Activated naive CD8-positive, alpha-beta T cell treated with anti-CD3 and anti-CD28 coated beads, Interleukin-2, amount 10 ng/mL, durations not matched to agents 7 days and 5 days (primary cell): ENCODE measurements at places on chromosomes 4 and X. TPM values are rescaled to one million over a fixed set of nuclear protein-coding genes. Genes with fewer than 3 reads are reported as not detected.
A peak's percentile ranks its signal among the peaks of the same experiment; 100 is the strongest.

DNA sequence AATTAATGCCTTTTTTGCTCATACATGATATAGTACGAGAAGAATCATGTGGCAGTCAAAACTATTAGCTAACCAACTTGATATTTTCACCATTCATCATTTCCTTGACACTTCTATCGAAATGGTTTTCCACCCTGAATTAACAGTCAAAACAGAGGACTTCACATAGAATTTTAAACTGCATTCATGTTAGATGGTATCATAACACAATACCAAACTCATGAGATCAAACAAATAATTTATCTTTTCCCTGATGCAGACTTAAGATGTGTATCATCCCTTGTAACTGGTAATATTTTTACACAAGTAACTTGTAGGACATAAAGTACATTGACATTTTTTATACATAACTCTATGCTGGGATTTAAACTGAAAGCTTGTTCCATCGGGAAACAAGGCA, 18.2 kb upstream of the ANTXR2 start:
- no peak for DNase-seq

DNA sequence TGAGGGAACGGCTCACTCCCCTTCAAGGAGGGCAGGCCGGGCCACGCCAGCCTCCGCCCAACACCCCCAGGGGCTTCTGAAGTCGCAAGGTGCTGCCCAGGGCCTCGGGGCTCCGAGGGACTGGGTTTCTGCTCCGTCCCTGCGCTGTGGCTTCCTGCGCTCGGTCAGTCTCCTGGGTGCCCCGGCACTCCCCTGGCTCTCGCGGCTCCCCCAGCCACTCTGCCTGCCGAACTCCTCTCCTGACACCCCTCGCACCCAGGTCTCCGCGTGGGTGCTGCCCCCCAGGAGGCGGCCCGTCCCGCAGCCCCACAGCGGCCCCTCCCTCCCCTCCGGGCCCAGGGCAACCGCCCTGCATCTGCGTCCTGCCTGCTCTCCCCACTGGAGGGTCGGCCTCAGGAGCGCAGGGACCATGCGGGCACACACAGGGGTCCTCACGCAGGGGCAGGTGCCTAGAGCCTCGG, 151.9 kb downstream of the AFAP1 start:
- no peak for DNase-seq

GRCh38 chrX:154409222-154409871, at the start of gene DNASE1L1:
Gene DNASE1L1, minus strand, starts transcription at chrX:154409254. Its CDS starts 3,686 bp downstream, at chrX:154405568.
- peak; percentile 53 for DNase-seq

DNA sequence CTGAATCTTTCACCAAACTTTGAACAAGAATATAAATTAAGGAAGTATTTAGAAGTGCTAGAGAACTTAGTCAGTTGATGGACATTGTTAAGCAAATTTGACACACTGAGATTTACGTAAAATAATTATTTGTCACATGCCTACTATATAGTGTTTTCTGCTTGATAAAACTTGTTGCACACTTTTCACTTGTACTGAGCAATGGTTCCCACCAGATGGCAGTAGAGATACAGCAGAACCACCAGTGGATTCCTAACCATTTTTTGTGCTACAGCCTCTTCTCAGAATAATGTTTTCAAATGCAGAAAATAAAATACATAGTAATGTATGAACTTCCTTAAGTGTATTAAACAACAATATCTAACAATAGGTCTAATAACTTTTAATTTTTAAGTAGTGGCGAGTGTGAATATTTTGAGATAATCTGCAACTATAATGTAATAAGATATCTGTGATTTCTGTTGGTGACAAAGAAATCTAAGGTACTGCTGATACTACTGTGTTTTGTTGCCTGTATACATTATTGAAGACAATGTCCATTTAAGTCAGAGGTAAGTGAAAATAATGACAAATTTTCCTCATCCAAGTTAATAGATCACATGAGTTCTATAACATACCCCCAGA, 81.2 kb downstream of the APOOL start:
- no peak for DNase-seq

DNA sequence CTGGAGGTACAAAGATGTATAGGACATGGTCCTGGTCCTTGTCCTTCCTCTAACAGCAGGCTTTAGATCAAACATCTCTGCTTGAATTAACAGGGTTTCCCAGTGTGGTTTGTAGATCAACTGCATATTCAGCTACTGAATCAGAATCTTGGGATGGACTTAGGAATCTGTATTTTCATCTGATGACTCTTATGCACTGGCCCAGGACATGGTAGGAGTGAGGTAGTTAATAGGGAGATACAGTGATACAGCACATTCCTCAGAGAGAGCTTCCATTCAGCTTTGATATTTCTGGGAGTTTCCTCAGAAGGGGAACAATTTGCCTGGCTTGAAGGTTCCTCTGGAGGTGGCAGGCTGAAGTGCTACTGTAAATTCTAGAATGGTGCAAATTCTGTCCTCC, 203.1 kb downstream of the LARP7 start:
- no peak for DNase-seq

DNA sequence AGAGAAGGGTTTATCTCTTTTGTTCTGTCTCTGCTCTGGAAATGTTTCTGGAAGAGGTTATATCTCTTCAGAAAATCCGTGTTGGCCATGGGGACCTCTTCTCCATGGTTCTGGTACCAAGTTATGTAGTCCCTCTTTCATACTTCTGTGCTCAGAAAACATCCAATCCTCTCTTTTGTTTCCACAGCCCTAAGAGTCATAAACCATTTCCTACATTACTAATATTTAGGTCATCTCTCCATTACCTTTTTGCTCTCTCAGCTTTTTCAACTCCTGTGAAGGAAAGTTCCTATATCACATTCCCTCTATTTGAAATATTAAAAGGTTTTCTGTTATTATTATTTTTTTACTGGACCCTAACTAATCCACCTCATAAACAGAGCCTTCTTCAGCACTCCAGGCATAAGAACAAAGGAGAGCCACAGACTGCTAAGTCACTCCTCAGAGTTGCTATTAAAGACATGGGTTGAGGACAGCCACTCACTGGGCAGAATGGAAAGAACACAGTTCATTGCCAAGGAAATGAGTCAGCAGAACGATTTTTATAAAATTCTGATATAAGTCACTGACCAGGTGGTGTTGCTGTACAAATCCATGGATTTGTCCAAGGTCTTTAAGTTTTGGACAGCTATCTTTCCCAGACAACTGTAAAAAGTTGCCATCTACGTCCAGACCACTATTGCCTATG, 122.4 kb upstream of the NPY2R start:
- DNase-seq: no peak

GRCh38 chr4:147041376-147041775, 95.7 kb upstream of the TTC29 start:
- no peak for DNase-seq

- DNase-seq: no peak
Measured at GRCh38 chr4:102196221-102196620, 149.1 kb downstream of the SLC39A8 start.

DNA sequence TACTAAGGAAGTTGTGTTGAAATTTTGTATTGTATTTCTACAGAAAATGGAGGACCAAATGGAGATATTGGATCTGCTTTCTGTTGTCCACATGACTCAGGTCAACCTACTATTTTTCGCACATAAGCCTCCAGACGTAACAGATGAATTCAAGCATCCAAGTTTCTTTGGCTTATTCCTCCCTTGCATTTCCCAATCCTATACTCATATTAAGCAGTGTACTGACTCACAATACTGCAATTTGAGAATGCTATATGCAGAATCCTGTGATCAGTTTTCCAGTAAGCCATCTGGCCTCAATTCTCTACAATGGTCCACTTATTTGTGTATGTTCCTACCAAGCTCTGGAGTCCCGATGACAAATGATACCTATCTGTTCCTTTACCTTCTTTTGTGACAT, 75.7 kb downstream of the ASB9 start:
- no peak for DNase-seq

DNA sequence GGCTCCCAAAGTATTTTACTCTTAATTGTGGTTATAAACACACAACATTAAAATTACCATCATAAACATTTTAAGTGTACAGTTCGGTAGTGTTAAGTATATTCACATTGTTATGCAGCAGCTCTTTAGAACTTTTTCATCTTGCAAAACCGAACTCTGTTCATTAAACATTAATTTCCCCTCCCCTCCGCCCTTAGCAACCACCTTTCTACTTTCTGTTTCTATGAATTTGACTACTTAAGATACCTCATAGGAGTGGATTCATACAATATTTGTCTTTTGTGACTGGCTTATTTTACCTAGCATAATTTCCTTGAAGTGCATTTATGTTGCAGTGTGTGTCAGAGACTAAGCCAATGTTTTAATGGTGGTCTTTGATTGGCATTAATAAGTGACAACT, 32.6 kb downstream of the IL13RA1 start:
- no peak for DNase-seq

GRCh38 chr4:37590016-37590415, 96.2 kb downstream of the RELL1 start:
- DNase-seq: no peak

DNA sequence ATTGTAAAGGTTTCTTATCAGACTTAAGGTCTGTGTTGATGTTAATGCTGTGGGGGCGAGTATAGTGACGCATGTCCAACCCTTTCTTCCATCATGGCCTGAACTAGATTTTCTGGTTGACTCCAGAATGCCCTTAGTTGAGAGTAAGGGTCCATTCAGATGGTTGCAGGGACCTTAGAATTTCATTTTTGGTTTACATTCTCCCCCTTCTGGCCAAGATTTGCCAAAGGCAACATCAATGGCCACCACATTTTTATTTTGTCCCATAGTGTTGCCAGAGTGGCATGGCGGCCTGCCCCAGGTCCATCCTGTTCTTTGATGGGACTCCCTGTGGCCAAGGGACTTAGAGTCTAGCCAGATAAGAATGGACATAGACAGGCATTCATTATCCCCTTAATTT, 368.5 kb downstream of the GPM6A start:
- no peak for DNase-seq

- DNase-seq: no peak
Measured at GRCh38 chr4:87551361-87551760, 22.2 kb upstream of the SPARCL1 start.

DNA sequence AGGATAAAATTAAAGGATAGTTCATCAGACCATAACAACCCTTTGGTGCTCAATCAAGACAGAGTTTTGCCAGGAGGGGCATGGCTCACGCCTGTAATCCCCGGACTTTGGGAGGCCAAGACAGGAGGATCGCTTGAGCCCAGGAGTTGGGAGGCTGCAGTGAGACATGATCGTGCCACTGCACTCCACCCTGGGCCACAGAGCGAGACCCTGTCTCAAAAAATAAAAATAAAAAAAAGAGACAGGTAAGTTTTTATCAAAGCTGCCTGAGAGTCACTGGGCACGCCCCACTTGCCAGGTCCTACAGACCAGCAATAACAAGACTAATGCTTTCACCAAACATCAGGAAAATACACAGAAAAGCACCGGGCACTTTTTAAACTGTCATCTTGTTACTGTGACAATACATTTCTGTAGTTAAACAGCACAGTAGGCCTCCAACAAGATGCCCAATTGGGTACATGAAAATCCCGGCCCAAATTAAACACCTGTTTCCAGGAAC, 765 bp downstream of the CFAP97 start:
- no peak for DNase-seq

DNA sequence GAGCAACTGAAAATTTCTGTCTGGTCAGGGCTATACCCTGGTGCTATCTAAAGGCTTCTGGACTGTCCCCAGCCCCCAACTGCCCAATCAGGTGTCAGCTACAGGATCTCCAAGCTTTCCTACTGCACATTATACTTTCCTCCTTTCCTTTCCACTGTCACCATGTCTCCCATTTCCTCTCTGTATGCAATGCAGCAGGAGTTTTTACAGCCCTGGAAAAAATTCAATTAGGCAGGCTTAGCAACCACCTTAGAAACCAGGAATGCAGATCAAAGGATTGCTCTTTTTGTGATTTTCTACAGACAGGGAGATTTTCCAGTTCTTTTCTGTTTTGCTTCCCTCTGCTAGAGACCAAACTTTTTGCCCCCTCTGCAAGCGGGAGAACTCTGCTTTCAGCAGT, 6.0 kb upstream of the NAF1 start:
- DNase-seq: no peak

DNA sequence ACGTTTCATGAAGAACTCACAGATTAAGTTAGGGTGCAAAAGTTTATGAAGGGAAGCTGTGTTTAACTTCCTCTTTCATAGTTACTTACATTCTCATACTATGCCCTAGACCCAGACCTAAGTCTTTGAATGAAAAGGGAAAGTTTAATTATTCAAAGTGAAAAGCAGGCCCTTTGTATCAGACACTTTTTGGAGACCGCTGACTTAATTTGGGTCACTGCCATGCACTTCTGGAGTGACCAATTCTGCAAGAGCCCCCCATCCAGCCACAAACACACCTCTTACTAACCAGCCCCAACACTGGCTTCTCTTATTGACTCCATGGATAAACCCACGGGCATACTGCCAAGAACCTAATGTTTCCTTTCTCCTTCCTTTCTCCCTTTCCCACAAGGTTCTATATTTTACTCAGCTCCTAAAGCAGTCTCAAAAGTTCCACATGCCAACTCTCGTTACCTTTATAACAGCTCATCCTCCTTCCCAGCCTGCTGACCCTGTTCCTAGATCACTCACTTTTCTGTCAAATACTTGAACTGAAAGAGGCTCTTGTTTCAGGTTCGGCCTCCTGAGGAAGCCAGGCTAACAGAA, 34.5 kb downstream of the ABCE1 start:
- DNase-seq: no peak

GRCh38 chr4:54941994-54942552, 183.3 kb downstream of the KDR start:
- DNase-seq: no peak

GRCh38 chrX:130213376-130213775, 41.6 kb downstream of the RAB33A start:
- DNase-seq: no peak

DNA sequence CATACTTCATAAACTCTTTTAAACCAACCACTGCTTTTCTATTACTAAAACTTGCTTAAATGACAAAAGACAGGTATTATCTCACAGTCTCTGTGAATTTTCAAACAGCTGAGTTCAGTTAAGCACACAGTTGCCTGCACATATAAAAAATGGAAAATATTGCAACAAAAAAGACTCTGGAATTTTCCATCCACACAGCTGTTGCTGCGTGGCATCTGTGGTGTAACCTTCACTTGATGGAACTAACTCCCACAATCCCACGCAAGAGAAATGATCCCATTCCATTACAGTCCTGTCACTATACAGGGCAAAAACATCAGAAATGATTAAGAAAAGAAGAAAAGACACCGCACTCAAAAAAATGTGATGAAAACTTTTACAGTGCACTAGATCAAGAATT, 149.8 kb upstream of the TBL1X start:
- no peak for DNase-seq

GRCh38 chr4:66059136-66059535, 388.8 kb upstream of the EPHA5 start:
- DNase-seq: no peak

- no peak for DNase-seq
Measured at GRCh38 chr4:183873409-183874185, 31.5 kb upstream of the STOX2 start.

GRCh38 chr4:142098900-142099545, 462.6 kb downstream of the IL15 start:
- DNase-seq: no peak

PRR32 gene
- total RNA-seq: not detected

CLDN34 gene
- total RNA-seq: not detected

VAMP7 gene
- 27.7 TPM for total RNA-seq

HHIP gene
- not detected for total RNA-seq

AFP gene
- not detected for total RNA-seq

GYG2 gene
- total RNA-seq: not detected

TGIF2LX gene
- total RNA-seq: not detected

SLC10A6 gene
- total RNA-seq: not detected

BEX3 gene
- total RNA-seq: 15.8 TPM

CNKSR2 gene
- 9.0 TPM for total RNA-seq

MAGED2 gene
- 77.3 TPM for total RNA-seq

AMBN gene
- total RNA-seq: not detected
